Islet precursor cell (in vitro differentiated cells): ENCODE measurements at places on chromosomes 7 and 10.

- peak; percentile 42 for DNase-seq
Measured at GRCh38 chr10:124389613-124390361, 28.9 kb downstream of the OAT start.

GRCh38 chr7:95960706-95961244 is 188.4 kb downstream of the DYNC1I1 start:
- no peak for DNase-seq

- no peak for DNase-seq
Measured at GRCh38 chr10:27134371-27134770, 19.8 kb downstream of the YME1L1 start.

DNA sequence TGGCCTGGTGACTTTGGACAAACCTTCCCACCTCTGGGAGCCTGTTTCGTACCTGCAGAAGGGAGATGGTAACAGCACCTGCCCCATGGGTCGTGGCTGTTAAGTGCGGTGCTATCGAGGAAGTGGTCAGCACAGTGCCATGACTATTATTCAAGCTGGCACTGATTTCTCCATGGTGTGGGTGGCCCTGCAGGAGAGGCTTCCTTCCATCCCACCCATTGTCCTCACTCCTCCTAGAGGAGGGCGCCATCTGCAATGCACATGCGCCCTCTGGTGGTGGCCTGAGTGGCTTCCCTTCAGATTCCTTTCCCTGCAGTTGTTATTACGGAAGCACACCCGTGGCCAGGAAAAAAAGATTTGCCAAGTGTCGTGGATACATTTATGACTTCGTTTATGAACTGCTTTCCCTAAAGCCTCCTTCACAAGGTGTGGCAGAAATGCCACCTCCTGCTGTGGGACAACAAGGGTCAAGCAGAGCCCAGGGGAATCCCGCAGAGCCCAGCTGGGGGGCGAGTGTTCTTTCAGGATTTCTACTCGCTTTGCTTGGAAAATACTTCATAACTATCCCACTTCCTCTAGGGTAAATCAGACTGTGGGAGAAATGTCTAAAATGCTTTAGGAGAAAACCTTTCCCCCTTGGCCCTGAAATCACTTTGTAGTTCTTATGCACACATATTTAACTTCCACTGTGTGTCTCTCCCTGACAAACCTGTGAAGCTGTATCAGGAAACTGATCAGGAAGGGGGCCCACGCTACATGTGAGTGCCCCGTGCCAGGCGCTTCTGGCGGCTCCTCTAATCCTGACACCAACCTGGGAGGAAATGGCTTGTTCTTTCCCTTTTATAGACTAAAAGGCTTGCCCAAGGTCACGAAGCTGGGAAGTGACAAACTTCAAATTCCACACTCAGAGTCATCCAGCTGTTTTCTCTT is 98.0 kb upstream of the ANLN start:
- DNase-seq, result peak; percentile 85

- no peak for DNase-seq
Measured at GRCh38 chr7:6162331-6162620, 110.1 kb downstream of the CYTH3 start.

DNA sequence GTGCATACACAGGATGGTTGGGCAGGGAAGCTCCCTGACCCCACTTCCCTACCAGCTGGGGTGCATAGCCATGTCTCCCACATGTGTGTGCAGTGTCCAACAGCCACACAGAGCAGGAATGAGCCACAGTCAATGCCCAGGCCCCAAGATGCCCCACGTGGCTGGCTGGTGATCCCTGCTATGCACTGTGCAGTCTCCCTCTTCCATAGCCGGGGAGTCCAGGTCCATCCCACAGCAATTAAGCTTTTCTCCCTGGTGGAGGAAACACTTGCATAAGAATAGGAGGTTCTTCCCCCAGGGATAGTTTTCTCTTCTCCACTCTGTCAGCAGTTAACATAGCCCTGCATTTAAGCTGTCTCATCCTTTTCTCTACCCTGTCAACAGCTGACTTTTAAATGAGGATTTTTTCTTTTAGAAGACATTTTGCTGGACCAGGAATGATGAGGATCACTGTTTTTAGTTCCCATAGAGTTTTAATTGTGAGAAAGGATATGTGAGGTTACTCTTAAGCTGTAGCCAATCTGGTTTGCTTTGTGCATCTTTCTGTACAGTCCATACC is 396.5 kb upstream of the VWC2 start:
- DNase-seq, result no peak

- DNase-seq, result no peak
Measured at GRCh38 chr7:110774071-110774470, 316.9 kb upstream of the LRRN3 start.

DNA sequence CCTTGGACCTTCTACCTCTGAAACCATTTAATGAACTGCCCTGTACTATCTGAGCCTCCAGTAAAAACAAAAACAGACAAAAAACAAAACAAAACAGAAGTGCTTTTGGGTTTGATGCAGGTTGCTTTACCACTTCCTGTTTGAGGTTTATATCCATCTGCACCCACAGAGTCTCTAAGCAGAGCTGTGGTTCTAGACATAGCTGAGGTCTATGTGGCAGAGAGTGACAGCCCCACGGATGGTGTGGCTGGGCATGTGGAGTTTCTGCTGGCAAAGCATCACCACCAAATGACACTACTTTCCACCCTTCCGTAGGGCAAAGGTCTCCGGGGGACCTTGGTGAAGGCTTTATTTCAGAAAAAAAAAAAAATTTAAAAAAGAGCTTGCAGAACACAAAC is 754.2 kb downstream of the GRID1 start:
- DNase-seq, result peak; percentile 10

DNA sequence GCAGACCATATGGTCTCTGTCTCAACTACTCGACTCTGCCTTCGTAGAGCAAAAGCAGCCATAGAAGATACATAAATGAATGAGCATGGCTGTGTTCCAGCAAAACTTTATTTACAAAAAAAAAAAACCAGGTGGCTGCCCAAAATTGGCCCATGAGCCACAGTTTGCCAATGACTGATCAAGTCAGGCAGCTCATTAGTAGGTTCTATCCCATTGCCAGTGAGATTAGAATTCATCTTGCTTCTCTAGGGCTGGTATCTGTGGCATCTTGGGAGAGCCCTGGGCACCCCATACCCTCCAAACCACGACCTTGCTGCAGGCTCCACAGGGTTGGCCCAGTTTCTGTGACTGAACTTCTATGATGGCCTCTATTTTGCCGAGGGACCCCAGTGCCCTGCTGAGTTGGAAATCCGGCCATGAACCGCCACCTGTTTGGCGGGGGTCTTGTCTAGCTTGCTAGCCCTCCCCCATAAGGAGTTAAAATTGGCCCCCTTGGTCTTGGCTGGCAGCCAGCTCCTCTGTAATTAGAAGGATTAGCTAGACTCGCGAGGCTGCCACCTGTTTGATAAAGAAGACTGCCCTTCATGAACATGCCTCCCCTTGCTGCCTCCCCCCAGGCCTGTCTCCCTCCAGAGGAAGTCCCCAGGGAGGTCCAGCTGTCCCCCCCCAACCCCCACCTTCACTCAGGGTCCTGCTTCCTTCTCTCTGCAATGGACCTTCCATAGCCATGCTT is 83.9 kb downstream of the CHN2 start:
- DNase-seq, result no peak

- no peak for DNase-seq
Measured at GRCh38 chr10:88256013-88256680, 327.0 kb downstream of the RNLS start.

DNA sequence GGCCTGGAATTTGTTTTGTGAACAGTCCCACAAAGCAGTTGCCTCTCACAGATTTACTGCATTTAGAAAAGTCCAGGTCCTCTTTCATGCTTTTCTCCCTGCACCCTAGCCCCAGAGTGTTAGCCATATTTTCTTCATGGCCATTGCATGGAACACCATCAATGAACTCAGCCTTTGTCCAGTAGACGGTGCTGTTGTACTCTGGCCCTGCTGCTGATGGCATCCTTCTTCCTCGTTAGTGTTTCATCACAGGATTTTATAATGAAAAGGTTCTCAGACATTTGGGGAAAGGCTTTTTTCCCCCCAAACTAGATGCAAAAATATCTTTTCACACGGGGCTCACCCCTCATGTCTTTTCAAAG is 93.0 kb upstream of the SLC25A13 start:
- peak; percentile 60 for DNase-seq

- no peak for DNase-seq
Measured at GRCh38 chr7:16960337-16960965, 78.7 kb upstream of the AGR3 start.

DNA sequence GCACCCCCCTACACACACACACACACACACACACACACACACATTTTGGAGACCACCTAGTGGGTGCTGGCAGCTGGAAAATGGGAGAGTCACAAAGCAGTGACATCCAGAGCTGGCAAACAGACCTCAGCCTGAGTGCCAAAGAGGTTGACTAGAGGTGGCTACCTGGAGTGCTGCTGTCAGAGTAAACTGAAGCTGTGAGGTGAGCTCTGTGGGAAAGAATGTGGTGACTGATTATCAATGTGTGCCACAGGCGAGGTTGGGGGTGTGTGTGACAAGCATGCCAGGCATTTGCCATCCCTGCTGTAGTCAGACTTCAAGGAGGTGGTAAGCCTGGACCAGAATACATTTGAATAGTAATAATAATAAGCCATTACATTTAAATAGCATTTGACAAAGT is 120.6 kb downstream of the SLIT1 start:
- peak; percentile 70 for DNase-seq

DNA sequence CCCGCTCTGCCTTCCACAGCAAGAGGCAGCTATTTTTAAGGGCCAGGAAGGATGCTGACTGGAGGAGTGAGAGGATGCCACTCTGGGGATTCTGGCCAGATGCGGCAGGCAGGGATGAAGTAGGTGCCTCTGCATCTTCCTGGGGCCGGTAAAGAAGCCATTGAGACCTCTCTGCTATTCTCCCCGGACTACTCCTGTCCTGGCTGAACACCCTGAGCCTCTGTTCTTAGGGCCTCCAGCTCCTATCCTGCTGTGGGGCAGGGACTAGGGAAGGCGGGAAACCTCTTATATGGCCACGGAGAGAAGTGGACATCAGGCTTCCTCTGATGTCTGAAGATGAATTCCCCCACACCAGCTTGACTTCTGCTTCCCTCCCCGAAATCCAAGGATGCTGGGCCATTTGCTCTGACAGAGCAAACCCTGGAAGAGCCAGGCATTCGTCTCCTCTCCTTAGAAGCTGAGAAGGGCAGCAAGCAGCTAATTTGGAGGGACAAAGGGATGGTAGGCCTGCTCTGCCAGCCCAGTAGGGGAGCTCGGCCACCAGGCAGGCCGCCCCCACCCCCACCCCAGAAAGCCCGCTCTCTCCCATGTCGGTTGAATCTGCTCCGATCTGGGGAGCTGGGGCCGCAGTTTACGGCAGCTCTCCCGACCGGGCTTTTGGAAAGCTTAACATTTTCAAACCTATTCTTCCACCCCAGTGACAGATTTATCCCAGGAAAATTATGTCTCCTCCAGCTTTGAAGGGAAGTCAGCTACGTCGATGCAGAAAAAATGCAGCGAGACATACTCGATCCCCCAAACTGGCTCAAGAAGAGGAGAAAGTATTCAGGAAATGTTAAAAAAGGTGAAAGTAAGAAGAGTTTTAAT is 2.8 kb downstream of the FGF8 start:
- peak; percentile 47 for DNase-seq

GRCh38 chr7:79553811-79554555 is 100.5 kb upstream of the MAGI2 start:
- DNase-seq, result no peak

DNA sequence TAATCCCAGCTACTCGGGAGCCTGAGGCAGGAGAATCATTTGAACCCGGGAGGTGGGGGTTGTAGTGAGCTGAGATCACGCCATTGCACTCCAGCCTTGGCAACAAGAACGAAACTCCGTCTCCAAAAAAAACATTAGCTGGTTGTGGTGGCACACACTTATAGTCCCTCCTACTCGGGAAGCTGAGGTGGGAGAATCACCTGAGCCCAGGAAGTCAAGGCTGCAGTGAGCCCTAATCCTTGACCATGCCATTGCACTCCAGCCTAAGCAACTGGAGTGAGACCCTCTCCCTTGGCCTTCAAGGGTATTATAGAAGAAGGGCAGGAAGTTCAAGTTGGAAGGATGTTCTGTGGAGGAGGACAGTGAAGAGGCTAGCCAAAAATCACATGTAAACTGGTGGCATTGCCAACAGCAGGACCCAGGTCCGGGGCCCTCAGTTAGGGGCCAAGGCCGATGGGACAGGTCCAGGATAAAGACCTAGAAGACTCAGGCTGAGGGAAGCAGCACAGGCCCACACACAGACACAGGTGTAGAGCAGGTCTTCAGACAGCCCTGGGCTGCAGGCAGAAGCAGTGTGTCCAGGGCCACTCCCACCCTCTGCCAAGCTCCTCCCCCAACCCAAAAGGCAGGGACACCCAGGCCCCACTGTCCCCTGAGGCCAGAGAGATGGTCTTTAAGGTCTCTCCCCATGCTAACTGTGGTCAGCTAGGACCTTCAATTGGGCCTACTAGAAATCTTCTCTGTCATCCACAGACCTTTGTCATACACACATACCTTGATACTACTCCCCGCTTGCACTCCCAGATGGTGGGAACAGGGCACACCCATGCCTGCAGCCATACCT is 8.4 kb upstream of the SAMD8 start:
- no peak for DNase-seq

- DNase-seq, result peak; percentile 81
Measured at GRCh38 chr7:26346611-26347203, 55.0 kb downstream of the SNX10 start.

GRCh38 chr7:123548406-123548805 is 9.2 kb downstream of the NDUFA5 start:
- no peak for DNase-seq

DNA sequence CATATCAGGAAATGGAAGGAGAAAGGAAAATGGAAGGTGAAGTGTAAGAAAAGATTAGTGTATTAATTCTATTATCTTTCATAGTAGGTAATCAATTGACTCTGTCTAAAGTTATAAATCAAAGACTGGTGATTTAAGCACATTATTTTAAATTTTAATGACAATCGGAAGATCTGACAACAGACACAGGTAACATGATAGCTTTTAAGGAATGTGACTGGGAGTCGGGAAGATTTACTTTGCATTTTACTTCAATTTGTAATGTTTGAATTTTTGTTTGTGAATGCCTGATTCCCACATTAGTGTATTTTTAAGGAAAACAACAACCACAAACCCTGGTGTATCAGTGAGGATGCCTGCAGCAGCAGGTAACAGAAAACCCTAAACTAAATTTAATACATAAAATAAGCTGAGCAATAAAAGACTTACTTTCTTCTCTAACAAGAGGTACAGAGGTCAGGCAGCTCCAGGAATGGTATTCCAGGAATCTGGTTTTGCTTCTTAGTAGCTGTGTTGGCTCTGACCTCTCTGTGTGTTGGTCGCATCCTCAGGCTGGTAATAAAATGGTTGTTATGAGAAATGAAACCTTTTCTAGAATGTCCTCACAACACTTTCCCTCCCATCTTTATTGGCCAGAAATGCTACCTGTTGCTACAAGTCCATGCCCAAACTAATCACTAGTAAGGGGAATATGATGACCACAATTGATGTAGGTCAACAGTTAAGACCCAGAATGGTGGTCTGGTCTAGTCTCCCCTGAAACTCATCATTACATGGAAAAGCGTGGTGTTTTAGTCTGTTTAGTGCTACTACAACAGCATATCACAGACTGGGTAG is 12.2 kb downstream of the DNAJB9 start:
- peak; percentile 82 for DNase-seq

GRCh38 chr10:48800007-48800675 is 115.5 kb downstream of the WDFY4 start:
- no peak for DNase-seq

- no peak for DNase-seq
Measured at GRCh38 chr10:12459340-12459739, 110.0 kb downstream of the CAMK1D start.

GRCh38 chr7:45157653-45158401 is at the start of gene RAMP3:
Gene RAMP3 (plus strand): TSS chr7:45157791. CDS start chr7:45157829, 38 bp downstream.
- no peak for DNase-seq
